ENCODE measurements at places on chromosomes 3 and 15. TPM values are rescaled to one million over a fixed set of nuclear protein-coding genes. Genes with fewer than 3 reads are reported as not detected.

The PLA2G4D gene
- not detected for total RNA-seq

DNA sequence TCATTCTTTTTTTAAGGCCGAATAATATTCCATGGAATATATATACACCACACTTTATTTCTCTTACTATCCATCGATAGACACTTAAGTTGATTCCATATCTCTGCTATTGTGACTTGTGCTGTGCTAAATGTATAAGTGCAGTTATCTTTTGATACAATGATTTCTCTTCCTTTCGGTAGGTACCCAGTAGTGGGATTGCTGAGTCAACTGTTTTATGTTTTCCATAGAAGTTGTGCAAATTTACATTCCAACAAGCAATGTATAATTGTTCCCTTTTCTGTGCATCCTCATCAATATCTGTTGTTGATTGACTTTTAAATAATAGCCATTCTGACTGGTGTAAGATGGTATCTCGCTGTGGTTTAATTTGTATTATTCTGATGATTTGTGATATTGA lies 81.0 kb downstream of the STXBP5L start:
- no peak overlapping the region for H3K27ac ChIP-seq
- H3K4me1 ChIP-seq = no peaks in the 10 kb centered on the region

- no peaks in the 10 kb centered on the region for H3K4me1 ChIP-seq
- H3K4me3 ChIP-seq = no peak overlapping the region
- H3K36me3 ChIP-seq = no peaks in the 10 kb centered on the region
- no peak overlapping the region for H3K27ac ChIP-seq
These were observed 38.7 kb downstream of the WNT7A start for GRCh38 chr3:13841141-13841540.

The SMCO1 gene
- not detected for total RNA-seq

DNA sequence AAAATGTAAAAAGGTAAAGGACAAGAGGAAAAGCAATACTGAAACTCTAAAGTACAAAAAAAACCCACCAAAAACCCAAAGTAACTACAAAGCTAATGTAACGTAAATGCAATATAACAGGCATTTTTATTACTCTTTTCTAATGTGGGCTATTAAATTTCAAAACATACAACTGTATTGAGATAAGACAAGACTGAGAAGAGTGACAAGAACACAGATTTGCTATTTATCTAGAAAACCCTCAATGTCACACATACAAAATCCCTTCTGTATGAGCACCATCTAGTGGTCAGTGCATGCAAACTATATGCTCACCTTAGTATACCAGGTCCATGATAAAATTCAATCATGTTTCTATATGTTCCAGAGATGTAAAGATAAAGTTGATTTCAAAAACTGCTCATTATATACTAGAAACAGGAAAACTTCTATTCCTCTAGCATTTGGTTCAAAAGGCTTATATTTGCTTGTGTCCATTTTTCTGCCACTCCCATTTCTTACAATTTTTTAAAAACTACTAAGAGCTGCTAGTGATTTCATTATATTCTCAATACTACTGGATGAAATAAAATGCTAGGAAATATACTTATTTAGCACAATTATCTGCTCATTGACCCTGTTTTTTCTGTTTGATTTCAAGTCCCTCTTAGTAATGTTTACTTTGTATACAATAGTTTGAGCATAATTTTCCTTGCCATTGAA lies 111.4 kb downstream of the DLG1 start:
- peaks cover 16% of the 10 kb centered on the region for H3K4me1 ChIP-seq
- no peaks in the 10 kb centered on the region for H3K27me3 ChIP-seq
- no peak overlapping the region for H3K4me3 ChIP-seq
- DNase-seq = no peak

Data from activated T-helper 2 cell treated with anti-CD3 and anti-CD28 coated beads, Interferon-gamma antibody, Interleukin-2, Interleukin-4, amounts not matched to agents 10 μg/mL and 5 μg/mL and 100 μg/mL, durations not matched to agents 14 hours and 24 hours and 36 hours (primary cell).